ENCODE measurements at places on chromosomes 6 and 20. TPM values are rescaled to one million over a fixed set of nuclear protein-coding genes. Genes with fewer than 3 reads are reported as not detected.

Gene SPATA25
- total RNA-seq: 0.83 TPM

Gene GRM4
- total RNA-seq: 0.17 TPM

Gene GHRH
- not detected for total RNA-seq

Gene OR2W1
- not detected for total RNA-seq

Gene IRAK1BP1
- total RNA-seq: 0.76 TPM

Gene RAD21L1
- total RNA-seq: not detected
